Left ventricle myocardium inferior (tissue), 1 donor: ENCODE measurements at places on chromosomes 6 and 20. TPM values are rescaled to one million over a fixed set of nuclear protein-coding genes. Genes with fewer than 3 reads are reported as not detected.

GRCh38 chr6:117919775-117920729, 13.0 kb downstream of the SLC35F1 start:
- peaks cover 15% of the 10 kb centered on the region for H3K4me1 ChIP-seq
- no peak for DNase-seq
- H3K27ac ChIP-seq: no peak overlapping the region

CALHM5 gene
- total RNA-seq: 2.1 TPM

DNA sequence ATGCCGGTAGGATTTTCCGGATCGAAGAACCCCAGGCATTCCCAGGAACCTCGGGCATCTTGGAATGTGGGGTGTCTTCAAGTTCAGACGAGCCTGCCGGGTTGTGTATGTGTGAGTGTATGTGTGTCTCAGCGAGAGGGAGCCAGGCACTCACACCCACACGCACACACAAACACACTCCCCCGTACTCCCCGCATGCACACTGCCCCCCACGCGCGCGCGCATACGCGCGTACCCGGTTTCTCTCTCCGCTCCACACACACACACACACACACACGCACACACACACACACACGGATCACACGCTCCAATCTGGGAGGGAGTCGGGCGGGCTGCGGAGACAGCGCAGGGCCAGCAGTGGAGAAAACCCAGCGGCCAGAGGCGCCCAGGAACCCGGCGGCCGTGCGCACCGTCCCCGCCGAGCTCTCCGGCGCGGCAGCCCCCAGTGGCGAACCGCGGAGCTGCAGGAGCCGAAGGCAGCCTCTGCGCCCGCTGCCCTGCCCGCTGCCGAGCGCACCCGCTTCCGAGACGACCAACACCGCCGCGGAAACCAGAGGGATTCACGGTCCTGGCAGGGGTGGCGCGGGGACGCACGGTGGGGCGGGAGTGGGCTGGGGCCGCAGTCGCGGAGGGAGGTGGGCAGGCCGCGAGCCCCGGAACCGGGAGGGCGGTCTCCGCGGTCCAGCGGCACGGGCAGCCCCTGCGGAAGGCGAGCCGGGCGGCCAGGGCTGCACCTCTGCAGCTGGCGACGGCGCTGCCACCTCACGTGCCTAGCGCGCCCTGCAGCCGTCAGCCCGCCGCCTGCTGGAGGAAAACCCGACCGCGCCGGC, at the start of gene LRFN2:
Gene LRFN2 (minus strand): TSS at position 125 of the 830 bp plus-strand sequence.
- peaks cover 20% of the 10 kb centered on the region for H3K4me1 ChIP-seq
- peak within 1 kb of the TSS; percentile 30 for H3K27ac ChIP-seq
- peak; percentile 58 for DNase-seq
- H3K4me3 ChIP-seq: peak within 1 kb of the TSS; percentile 62
- H3K36me3 ChIP-seq: no peaks in the 10 kb centered on the region

GRCh38 chr6:81054036-81054435, 698.4 kb downstream of the TENT5A start:
- H3K27ac ChIP-seq: no peak overlapping the region
- no peaks in the 10 kb centered on the region for H3K36me3 ChIP-seq
- no peak for DNase-seq
- H3K4me1 ChIP-seq: no peaks in the 10 kb centered on the region
- H3K4me3 ChIP-seq: peak overlapping the region; percentile 7
- H3K27me3 ChIP-seq: no peaks in the 10 kb centered on the region

LTB gene
- 0.25 TPM for total RNA-seq

DNA sequence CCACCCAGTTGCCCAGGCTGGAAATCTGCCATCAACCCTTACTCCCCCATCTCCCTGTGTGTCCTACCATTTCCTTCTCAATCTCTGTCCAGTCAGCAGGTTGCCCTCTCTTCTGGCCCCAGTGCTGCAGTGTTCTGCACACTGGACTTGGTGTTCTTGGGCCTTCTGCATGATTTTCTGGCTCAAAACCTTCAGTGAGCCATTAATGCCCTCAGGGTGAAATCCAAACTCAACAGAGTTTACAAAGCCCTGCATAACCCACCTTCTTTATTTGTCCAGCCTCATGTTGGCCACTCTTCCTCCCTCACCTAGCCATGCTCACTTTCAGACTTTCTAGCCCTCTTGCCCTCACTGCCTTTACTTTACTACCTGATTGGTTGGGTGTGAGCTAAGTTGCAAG, 5.0 kb upstream of the GSTA3 start:
- H3K4me3 ChIP-seq: no peak overlapping the region
- peaks cover 6% of the 10 kb centered on the region for H3K4me1 ChIP-seq
- no peaks in the 10 kb centered on the region for H3K36me3 ChIP-seq
- no peak overlapping the region for H3K27ac ChIP-seq
- no peak for DNase-seq
- H3K27me3 ChIP-seq: no peaks in the 10 kb centered on the region

MOCS1 gene
- 28.6 TPM for total RNA-seq

DNA sequence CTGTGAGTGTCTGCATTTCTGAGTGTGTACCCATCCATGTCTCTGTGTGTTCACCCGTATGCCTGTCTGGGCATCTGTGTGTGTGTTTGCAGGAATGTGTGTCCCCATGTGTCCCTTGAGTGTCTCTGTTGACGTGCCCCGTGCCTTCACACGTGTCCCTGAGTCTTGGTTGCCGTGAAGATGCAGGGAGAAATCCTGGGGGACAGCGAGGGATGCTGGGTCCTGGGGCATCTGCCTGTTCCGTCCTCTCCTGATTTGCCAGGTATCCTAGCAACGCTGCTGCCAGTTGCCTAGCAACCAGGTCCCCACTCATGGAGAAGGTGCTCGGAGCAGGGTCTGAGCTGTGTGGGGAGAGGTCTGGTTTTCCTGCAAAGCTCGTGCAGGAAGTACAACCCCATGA, 6.0 kb upstream of the LKAAEAR1 start:
- no peak overlapping the region for H3K27ac ChIP-seq
- no peak for DNase-seq

FOXF2 gene
- total RNA-seq: 0.30 TPM

PI3 gene
- not detected for total RNA-seq

LRRC73 gene
- total RNA-seq: 1.6 TPM

- H3K27me3 ChIP-seq: no peaks in the 10 kb centered on the region
- H3K4me1 ChIP-seq: peaks cover 51% of the 10 kb centered on the region
- DNase-seq: no peak
Observed at GRCh38 chr20:50409495-50409894, 100.7 kb upstream of the PTPN1 start.

RSPO3 gene
- 0.27 TPM for total RNA-seq

DNA sequence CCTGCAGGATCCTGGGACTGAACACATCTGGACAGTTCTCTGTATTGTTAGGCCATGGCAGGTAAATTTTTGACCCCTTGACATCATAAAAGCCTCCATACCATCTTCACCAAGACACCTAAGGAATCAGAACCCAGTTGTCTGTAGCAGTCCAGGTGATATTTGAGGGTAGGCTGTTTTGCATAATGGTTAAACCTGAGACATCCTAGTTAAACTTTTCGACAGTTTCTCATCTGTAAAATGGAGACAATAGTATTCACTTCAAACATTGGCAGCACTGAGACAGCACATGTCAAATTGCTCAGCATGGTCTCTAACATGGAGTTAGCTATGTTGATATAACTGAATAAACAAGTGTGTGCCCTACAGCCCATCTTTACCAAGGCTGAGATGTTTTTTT, 24.8 kb downstream of the C6orf62 start:
- no peak overlapping the region for H3K4me3 ChIP-seq
- H3K4me1 ChIP-seq: peaks cover 32% of the 10 kb centered on the region

DACT2 gene
- total RNA-seq: 2.3 TPM

- H3K27ac ChIP-seq: no peak overlapping the region
- no peaks in the 10 kb centered on the region for H3K27me3 ChIP-seq
- H3K4me3 ChIP-seq: no peak overlapping the region
- H3K4me1 ChIP-seq: no peaks in the 10 kb centered on the region
- DNase-seq: no peak
Observed at GRCh38 chr6:89242574-89243330, 25.6 kb upstream of the GABRR1 start.

DNA sequence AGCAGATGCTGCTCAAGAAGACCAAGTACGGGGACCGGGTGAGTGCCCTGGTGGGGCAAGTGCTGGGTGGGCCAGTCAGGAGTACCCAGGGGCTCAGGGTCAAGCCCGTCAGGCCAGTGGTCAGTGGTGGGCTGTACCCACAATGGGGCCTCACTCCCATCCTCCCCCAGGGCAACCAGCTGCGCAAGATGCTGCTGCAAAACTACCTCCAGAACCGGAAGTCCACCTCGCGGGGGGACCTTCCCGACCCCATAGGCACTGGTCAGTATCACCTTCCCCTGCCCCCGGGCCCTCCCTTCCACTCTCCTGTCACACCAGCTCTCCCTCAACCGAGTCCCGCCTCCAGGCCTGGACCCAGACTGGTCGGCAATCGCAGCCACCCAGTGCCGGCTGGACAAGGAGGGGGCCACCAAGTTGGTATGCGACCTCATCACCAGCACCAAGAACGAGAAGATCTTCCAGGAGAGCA, 27.0 kb downstream of the UQCC2 start:
- no peak overlapping the region for H3K4me3 ChIP-seq
- H3K27ac ChIP-seq: no peak overlapping the region
- no peaks in the 10 kb centered on the region for H3K27me3 ChIP-seq
- peaks cover 80% of the 10 kb centered on the region for H3K36me3 ChIP-seq
- DNase-seq: no peak

DNA sequence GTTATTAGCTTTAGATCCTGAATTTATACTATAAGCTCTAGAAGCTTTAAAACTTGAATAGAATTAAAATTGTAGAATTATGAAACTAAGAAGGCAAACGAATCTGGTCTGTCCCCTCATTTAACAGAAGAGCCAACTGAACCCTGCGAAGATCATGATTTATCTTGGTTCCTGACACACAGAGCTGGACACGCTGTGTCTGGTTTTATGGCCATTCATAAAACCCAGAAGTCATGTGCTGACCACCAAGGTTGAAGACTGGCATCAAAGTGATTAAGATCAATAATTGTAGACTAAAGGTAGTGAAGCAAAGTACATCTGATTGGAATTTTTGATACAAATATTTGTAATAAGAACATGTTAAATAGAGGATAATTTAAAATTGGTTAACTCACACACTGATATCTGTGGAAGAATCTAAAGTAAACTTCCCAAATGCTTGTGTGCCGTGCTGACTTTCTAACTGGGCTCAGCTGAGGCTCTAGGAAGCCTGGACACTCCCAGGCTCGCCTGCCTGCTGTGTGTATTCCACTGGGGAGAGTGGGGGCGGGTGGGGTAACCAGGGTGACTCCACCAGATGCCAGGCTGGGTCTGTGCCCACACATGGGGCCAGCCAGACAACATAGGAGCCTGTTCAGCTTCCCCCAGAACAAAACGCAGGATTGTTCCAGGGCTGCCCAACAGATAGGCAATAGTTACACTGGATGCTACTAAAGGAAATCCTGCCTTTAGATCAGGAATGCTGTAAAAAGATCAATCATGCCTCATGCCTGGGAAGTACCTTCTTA, 42.1 kb upstream of the SLC22A3 start:
- H3K4me3 ChIP-seq: no peak overlapping the region
- H3K36me3 ChIP-seq: no peaks in the 10 kb centered on the region
- peaks cover 7% of the 10 kb centered on the region for H3K27me3 ChIP-seq
- H3K27ac ChIP-seq: no peak overlapping the region

KCNB1 gene
- total RNA-seq: 0.77 TPM

GRCh38 chr6:42507195-42507594, 55.5 kb upstream of the TRERF1 start:
- peaks cover 10% of the 10 kb centered on the region for H3K27me3 ChIP-seq
- no peak overlapping the region for H3K4me3 ChIP-seq
- H3K27ac ChIP-seq: no peak overlapping the region
- no peak for DNase-seq
- H3K4me1 ChIP-seq: no peaks in the 10 kb centered on the region

- no peaks in the 10 kb centered on the region for H3K36me3 ChIP-seq
- H3K27ac ChIP-seq: no peak overlapping the region
- DNase-seq: no peak
- no peaks in the 10 kb centered on the region for H3K27me3 ChIP-seq
Observed at GRCh38 chr6:54830216-54830615, 16.4 kb upstream of the FAM83B start.

GRCh38 chr20:62816031-62816883, 593 bp upstream of the COL9A3 start:
- peaks cover 18% of the 10 kb centered on the region for H3K36me3 ChIP-seq
- peak overlapping the region; percentile 59 for H3K4me3 ChIP-seq
- peaks cover 56% of the 10 kb centered on the region for H3K27me3 ChIP-seq
- peak overlapping the region; percentile 38 for H3K27ac ChIP-seq
- H3K4me1 ChIP-seq: peaks cover 59% of the 10 kb centered on the region

GRCh38 chr6:129875610-129876520, 14.8 kb upstream of the TMEM244 start:
- no peak overlapping the region for H3K4me3 ChIP-seq
- H3K4me1 ChIP-seq: no peaks in the 10 kb centered on the region
- no peak overlapping the region for H3K27ac ChIP-seq
- DNase-seq: no peak
- H3K36me3 ChIP-seq: no peaks in the 10 kb centered on the region

DNA sequence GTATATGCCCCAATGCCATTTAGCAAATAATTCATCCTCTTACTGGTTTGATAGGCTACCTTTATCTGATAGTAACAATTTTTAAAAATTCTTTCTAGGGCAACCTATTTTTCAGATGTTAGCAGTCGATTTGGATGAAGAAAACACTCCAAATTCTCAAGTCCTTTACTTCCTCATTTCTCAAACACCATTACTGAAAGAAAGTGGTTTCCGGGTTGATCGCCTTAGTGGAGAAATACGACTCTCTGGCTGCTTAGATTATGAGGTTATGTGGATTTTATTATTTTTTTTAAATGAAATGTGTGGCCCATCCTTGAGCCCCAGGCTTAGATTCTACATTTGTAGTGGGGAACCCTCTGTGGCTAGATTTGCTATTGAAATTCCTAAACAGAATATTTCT, 26.3 kb downstream of the CDH26 start:
- H3K4me3 ChIP-seq: no peak overlapping the region
- H3K36me3 ChIP-seq: no peaks in the 10 kb centered on the region
- no peak overlapping the region for H3K27ac ChIP-seq

GRCh38 chr6:149138699-149139294, 178.7 kb upstream of the TAB2 start:
- DNase-seq: no peak
- H3K27me3 ChIP-seq: no peaks in the 10 kb centered on the region
- H3K4me3 ChIP-seq: no peak overlapping the region
- no peak overlapping the region for H3K27ac ChIP-seq
- H3K4me1 ChIP-seq: peaks cover 4% of the 10 kb centered on the region

GRCh38 chr20:45069261-45069660, 31.7 kb downstream of the KCNS1 start:
- H3K4me3 ChIP-seq: no peak overlapping the region
- no peaks in the 10 kb centered on the region for H3K27me3 ChIP-seq
- H3K4me1 ChIP-seq: no peaks in the 10 kb centered on the region
- H3K36me3 ChIP-seq: peaks cover 3% of the 10 kb centered on the region
- H3K27ac ChIP-seq: no peak overlapping the region

IRF4 gene
- 0.22 TPM for total RNA-seq

DNA sequence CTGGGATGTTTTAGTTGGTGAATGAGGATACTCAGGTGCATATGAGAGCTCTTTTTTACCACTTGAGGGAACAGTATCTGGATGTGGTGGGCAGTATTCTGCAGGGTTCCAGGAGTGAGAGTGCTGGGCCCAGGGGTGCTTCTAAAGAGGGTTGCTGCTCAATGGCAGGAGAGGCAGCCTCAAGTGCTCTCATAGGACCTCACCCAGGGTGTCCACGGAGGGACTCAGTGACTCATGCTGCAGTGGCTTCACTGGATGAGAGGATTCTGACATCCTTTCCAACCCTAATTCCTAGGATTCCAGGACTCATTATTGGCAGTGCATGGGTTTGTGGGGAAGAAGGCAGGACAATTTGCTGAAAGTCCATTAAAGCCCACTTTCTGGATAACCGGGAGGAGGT, 176.6 kb upstream of the FERMT1 start:
- no peak overlapping the region for H3K27ac ChIP-seq
- H3K27me3 ChIP-seq: no peaks in the 10 kb centered on the region
- no peak for DNase-seq
- no peaks in the 10 kb centered on the region for H3K36me3 ChIP-seq
